MCF 10A (cell line): ENCODE measurements at places on chromosomes 6 and 20.

DNA sequence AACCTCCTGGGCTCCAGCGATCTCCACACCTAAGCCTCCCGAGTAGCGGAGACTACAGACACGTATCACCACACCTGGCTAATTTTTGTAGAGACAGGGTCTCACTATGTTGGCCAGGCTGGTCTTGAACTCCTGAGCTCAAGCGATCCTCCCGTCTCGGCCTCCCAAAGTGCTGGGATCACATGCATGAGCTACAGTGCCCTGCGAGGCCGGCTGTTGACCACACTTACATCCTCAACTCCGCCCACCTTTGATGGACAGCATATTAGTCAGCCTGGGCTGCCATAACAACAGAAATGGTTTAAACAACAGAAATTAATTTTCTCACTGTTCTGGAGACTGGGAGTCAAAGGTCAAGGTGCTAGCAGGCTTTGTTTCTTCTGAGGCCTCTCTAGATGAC lies 107.7 kb downstream of the JPH2 start:
- peaks cover 12% of the 10 kb centered on the region for H3K4me1 ChIP-seq
- no peaks in the 10 kb centered on the region for H3K27me3 ChIP-seq
- H3K27ac ChIP-seq = no peak overlapping the region
- H3K36me3 ChIP-seq = peaks cover 6% of the 10 kb centered on the region
- no peak overlapping the region for H3K4me3 ChIP-seq

DNA sequence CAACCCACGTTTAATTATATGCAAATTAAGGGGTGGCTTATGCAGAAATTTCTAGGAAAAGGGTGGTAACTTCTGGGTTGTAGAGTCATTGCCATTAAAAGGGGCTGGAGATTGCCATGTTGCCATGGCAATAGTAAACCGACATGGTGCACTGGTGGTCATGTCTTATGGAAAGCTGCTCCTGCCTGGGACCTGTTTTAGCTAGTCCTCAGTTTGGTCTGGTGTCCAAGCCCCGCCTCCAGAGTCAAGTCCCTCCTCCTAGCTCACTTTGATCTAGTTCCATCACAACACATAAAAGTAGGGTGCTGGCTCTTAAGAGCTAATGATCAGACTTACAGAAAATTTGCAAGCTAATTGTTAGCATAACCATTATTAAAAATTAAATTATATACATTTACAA lies 5.3 kb downstream of the SLC22A2 start:
- no peak for DNase-seq
- peaks cover 16% of the 10 kb centered on the region for H3K4me1 ChIP-seq
- H3K27me3 ChIP-seq = no peaks in the 10 kb centered on the region

DNA sequence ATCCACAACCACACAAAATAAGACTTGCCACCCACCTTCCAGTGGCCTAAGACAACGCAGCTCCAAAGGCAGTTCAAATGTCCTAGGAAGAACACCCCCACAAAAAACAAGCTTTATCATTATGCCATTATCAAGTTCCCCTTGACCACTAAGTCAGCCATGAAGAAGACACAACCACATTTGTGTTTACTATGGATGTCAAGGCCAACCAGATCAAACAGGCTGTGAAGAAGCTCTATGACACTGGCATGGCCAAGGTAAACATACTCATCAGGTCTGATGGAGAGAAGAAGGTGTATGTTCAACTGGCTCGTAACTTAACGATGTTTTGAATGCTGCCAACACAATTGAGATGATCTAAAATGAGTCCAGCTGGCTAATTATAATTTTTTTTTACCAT lies 26.1 kb downstream of the SEC63 start:
- H3K27me3 ChIP-seq = no peaks in the 10 kb centered on the region
- DNase-seq = no peak
- no peak overlapping the region for H3K4me3 ChIP-seq
- H3K27ac ChIP-seq = no peak overlapping the region
- peaks cover 20% of the 10 kb centered on the region for H3K36me3 ChIP-seq
- no peaks in the 10 kb centered on the region for H3K4me1 ChIP-seq

DNA sequence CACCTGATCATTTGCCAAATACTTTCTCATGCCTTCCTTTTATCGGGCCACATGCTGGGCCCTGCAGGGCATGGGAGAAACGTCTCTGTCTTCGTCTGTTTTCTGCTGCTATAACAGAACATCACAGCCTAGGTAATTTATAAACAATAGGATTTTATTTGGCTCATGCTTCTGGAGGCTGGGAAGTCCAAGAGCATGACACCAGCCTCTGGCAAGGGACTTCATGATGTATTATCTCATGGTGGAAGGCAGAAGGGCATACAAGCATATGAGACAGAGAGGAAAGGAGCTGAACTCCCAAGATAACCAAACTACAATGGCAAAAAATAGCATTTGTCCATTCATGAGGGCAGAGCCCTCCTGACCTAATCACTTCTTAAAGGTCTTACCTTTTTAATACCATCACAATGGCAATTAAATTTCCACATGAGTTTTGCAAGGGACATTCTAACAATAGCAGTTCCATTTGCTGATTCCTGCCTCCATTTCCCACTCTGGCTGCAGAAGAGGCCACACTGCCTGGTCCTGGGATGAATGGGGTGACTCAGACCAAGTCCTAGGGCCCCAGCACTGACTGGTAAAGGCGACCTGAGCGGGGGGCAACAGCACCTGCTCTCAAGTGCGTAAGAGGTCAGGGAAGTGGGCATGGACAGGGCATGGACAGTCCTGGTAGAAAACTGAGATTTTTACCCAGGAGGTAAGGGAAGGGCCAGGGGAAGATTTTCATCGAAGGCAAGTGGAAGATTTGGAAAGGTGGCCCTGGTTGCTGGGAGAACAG lies 5.1 kb upstream of the ZBP1 start:
- no peak for DNase-seq
- no peak overlapping the region for H3K27ac ChIP-seq
- H3K36me3 ChIP-seq = no peaks in the 10 kb centered on the region
- no peak overlapping the region for H3K4me3 ChIP-seq

- H3K27ac ChIP-seq = no peak overlapping the region
- no peaks in the 10 kb centered on the region for H3K27me3 ChIP-seq
- peaks cover 93% of the 10 kb centered on the region for H3K36me3 ChIP-seq
Observed at GRCh38 chr20:56409521-56409920, 2.5 kb upstream of the CASS4 start.
